ENCODE measurements at places on chromosomes 4 and X. TPM values are rescaled to one million over a fixed set of nuclear protein-coding genes. Genes with fewer than 3 reads are reported as not detected.

Gene STK26
- 1.8 TPM for total RNA-seq

DNA sequence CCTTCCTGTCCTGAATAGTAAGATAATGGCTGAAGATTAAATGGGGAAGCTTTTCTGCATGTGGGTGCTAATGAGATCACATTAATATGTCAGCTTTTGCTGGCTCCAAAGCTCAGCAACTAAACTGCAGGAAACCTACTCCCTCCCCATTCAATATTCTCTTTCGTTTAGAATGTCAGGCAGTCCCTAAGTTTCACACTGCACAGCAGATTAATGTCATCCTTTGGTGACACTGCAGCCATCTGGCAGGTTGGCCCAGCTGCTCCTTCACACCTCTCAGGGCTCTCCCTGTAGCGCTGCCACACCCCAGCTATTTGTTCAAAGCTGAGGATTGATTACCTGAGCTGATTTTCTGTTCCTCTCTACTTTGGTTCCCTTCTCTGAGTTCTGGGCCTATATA lies 110.5 kb downstream of the KDR start:
- no peak for DNase-seq

- DNase-seq = no peak
Observed at GRCh38 chr4:146640021-146640464, 1.4 kb downstream of the POU4F2 start.

GRCh38 chrX:147180886-147181285 lies 366.3 kb upstream of the CXorf51A start:
- DNase-seq = no peak

- no peak for DNase-seq
Observed at GRCh38 chr4:79170077-79170476, 155.8 kb downstream of the NAA11 start.

- no peak for DNase-seq
Observed at GRCh38 chr4:164442180-164442579, 311.8 kb upstream of the SMIM31 start.

Gene TLR10
- total RNA-seq = not detected

DNA sequence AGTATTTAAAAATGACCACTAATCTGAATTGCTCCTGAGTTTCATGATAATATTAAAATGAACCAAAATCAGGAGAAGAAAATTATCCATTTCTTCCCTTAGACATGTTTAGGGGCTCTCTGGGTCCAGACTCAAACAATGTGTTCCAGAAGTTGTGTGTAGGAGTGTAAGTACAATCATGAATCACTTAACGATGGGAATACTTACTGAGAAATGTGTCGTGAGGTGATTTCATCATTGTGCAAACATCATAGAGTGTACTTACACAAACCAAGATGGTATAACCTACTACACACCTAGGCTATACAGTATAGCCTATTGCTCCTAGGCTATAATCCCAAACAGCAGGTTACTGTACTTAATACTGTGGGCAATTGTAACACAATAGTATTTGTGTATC lies 74.8 kb downstream of the STPG2 start:
- no peak for DNase-seq

Gene CTSO
- total RNA-seq = 7.5 TPM

- DNase-seq = no peak
Observed at GRCh38 chr4:32551943-32552342, 1831.8 kb downstream of the PCDH7 start.

GRCh38 chr4:14111730-14112181 lies 484.2 kb upstream of the BOD1L1 start:
- no peak for DNase-seq

Gene CLDN2
- total RNA-seq = 0.43 TPM

DNA sequence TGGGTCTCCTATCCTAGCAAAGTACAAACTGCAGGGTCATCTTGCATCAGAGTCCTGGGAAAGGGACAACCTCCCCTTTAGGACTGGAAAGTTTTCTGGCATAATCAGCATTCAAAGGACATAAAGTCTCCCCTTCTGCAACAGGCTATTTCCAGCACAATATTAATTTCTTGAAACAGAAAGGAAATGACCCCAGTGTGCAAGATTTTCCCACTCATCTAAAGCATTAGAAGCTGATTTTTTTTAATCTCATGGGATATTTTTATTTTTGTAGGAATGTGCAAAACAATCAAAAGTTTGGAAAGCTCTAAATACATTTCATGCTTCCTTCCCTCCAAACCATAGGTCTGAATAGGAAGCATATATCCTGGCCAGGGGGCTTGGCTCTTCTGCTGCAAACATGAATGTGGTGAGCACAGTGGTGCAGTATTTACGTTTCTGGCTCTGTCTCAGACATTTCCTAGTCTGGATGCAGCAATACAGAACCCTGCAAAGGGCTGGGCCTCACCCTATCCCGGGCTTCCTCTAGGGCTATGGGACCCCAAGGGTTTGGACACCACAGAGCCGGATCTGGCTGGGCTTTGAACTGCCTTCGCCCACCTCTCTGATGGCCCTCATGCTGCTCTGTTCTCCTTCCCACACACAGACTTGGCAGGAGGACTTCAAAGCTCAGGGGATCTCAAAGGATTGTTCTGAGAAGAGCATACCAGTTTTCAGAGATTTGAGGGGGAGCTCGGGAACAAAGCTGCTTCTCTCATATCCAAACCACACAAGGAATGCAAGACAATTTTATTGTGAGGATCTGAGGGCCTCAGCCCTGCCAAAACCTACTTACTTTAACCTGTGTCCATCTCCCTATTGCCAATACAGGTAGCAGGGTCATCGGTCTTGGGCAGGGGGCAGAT lies 64.9 kb downstream of the POLR2B start:
- DNase-seq = no peak

DNA sequence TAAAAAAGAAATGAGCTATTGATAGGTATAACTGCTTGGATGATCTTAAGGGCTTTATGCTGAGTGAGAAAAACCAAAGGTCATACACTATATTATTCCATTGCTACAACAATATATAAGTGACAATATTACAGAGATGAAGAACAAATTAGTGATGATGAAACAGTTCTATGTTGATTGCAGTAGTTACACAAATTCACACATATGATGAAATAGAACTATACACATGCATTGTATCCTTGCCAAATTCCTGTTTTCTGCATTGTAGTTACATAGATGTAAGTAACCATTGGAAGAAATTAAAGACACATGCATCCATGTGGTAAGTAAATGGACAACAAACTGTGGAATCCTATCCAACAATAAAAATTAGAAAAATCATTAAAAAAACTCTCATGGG lies 76.5 kb downstream of the CENPC start:
- DNase-seq = no peak

- DNase-seq = no peak
Observed at GRCh38 chrX:69178592-69178991, 13.3 kb upstream of the PJA1 start.

Gene NHS
- 8.8 TPM for total RNA-seq

Gene FMR1NB
- total RNA-seq = not detected
